ENCODE measurements at places on chromosomes 1 and 21.
A peak's percentile ranks its signal among the peaks of the same experiment; 100 is the strongest.

GRCh38 chr1:24022581-24023361, 42.6 kb upstream of the SRSF10 start:
- no peak for DNase-seq

DNA sequence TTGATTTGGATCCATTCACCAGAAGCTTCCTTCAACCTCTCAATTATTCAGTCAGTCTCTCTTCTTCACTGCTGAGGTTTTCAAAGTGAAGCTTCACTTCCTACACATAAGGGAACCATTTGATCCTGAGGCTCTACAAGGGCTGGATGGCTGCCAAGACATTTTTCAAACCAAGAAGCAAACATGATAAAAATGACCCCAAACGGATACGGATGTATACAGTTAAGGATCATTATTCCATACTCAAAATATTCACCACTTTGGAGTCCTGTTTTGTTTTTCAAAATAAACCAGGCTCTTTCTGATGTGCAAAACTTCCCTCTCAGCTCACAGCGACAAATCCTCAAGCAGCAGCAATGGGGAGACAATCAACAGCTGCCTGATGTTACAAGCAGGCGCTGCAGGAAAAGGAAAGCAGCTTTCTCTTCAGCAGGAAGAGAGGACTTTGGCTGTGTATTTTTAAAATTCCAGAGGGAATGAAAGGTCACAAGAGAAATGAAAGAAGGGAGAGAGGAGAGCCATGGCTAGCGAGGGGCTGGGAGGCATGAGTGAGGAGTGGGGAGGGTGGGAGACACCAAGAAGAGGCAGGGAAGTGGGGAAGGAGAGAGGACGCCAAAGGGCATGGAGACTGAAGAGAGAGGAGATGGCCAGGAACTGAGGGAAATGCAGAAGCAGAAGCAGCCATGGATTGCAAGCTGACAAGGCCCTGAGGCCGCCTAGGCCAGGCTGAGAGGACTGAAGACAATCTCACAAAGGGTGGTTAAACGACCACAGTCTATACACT, 145.4 kb downstream of the SLC45A1 start:
- no peak for DNase-seq

DNA sequence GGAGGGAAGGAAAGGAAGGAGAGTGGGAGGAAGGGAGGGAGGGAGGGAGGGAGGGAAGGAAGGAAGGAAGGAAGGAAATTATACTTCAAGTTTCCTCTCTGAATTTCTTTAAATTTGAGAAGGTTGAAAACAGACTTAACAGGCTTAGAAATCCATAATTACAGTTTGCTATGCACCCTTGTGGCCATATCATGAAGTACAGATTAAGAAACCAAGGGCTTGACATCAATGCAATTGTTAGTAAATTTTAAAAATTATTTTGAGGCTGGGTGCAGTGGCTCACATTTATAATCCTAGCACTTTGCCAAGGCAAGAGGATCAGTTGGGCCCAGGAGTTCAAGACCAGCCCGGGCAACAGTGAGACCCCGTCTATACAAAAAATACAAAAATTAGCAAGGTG, 14.4 kb downstream of the ANP32E start:
- no peak for DNase-seq

DNA sequence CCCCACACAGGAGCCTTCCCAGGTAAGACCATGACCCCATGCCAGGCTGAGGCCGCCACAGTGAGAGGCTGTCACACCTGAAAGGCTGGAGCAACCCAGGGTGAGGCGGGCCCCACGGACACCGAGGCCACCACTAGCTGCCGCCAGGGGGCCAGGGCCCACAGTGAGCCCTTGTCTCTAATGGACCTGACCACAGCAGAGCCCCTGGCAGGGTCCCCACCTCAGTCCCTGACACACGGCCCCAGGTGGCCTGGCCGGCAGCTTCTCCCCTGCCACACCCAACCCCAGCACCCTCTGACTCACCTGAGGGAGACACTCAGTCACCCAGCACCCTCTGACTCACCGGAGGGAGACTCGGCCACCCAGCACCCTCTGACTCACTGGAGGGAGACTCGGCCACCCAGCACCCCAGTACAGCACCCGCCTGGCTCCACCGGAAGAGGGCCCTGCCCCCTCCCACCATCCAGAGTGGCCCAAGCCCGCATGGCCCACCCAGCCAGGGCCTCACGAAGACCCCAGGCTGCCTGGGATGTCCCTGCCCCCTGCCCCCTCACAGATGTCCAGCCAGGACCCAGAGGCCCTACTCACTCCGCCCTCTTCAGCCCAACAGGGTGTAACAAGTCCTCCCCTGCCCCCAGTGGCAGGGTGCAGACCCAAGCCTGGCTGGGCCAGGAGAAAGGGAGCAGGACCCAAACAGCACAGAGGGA, 4.4 kb downstream of the DVL1 start:
- DNase-seq: no peak

GRCh38 chr1:153548722-153549688, at the start of gene S100A3:
TSS of gene S100A3 (minus strand) at chr1:153549258. CDS start at chr1:153548485, 773 bp downstream.
- no peak for DNase-seq

DNA sequence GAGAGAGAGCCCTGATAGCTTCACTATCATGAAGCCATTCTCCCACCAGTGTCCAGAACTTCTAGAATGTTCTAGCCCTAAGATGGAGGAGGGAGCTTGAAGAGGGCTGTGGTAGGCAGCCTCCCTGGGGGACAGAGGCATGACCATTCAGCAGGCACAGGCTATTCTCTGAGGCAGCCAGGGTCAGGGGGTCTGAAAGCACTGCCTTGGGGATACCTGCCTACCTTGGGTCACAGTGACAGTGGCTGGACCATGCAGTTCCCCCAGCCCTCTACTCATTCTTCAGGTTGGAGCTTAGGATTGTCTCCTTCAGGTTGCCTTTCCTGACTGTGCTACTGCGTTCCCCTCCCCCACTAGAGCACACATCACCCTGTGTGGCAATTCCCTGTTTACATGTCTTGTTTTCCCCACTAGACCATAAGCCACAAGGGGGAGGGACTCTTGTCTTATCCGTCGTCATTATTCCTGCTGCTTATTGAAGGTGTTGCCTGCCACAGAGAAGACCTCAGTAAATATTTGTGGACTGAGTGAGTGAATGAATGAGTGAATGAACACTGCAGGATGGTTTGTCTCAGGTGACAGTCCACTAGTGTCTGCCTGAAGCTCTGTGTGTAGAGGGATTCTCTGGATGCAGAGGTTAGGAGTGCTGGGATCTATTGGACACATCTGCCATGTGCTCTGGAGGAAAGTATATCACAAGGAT, 5.2 kb downstream of the ZDHHC18 start:
- DNase-seq: no peak

- no peak for DNase-seq
Measured at GRCh38 chr1:60428127-60428526, 354.6 kb upstream of the C1orf87 start.

DNA sequence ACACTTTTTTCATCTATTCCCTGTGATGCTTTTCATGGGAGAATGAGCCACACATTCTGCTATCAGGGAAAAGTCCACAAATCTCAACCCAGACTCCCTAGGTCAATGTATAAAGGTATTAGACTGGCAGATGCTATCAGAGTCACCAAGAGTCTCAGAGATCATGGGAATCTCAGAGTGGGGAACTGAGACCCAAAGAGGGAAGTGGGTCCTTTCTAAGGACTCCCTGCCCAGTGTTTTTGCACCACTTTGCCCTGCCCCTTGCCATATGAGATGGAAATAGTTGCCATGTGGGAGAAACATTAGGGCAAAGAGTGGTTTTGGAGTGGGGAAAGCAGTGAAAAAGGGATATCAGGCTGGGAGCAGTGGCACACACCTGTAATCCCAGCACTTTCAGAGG, 19.1 kb upstream of the AZIN2 start:
- no peak for DNase-seq

- no peak for DNase-seq
Measured at GRCh38 chr1:211705467-211706091, 30.2 kb upstream of the NEK2 start.

DNA sequence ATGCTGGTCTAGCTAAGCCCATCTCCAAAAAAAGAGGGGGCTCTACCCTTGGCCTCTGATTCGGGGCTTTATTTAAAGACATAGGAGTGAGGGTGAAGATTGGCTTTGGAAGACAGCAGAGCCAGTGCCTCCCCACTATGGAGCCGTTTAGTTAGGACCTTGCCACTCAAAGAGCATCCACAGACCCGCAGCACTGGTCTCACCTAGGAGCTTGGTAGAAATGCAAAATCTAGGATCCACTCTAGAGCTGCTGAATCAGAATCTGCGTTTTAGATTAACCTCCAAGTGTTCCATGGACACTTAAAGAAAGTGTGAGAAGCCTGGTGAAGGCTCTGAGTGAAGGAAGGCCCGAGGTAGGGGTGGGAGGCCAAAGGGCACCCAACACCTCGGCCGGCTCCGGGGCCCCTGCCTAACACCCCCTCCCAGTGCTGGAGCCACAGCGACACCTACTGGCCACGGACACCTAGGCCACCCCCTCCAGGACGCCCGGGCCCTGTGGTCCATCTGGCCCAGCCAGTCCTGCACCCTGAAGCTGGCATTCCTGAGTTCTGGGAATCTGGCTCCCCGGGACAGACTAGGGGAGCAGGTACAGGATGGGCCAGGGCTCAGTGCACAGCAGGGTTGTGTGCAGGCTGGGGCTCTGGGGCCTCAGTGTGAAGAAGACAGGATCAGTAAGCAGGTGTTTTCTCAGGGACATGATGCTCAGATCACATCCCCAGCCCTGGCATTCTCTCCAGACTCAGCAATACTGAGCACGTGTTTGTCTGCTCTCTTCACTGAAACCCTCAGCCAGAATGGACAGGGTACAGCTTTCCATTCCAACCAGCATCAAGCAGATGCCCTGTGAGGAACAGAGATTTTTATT, 79.2 kb downstream of the TMEM53 start:
- DNase-seq: peak; percentile 56

GRCh38 chr1:222927031-222927430, 112.2 kb downstream of the DISP1 start:
- DNase-seq: no peak

DNA sequence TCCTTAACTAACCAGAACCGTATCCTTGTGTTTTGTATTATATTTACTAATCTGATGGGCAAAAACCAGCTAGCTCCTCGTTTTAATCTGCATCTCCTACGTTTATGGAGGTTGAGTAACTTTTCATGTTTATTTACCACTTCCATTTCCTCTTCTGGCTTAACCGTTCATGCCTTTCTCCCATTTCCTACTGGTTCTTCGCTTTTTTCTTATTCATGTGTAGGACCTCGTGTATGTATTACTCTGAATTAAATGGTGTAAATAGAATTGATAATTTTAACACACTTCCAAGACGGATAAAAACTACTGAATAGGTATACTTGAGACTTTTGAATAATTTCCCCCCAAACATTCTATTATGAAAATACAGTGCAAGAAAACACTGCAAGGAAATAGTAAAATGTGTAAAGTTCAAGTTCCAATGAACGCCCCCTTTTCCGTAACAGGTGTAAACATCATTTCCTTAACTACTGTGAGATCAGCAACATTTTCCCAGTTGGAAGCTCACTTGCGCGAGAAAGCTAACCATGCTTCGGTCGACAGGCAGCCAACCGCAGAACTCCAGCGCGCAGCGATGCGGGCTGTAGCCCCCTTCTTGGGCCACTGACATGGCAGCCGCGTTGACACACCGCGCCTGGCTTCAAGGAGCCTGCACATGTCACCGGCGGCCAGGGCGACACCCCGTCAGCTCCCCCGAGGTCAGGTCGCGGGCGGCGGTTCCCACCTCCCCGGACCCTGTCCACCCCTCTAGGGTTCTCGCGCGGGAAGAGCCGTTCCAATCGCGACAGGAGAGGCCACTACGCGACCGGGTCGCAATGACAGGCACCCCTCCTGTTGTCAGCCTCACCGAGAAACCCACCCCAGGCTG, 816 bp downstream of the EDEM3 start:
- no peak for DNase-seq

- DNase-seq: no peak
Measured at GRCh38 chr21:33033094-33033951, 7.6 kb downstream of the OLIG2 start.

GRCh38 chr1:29209173-29209572, 21.6 kb downstream of the MECR start:
- no peak for DNase-seq

DNA sequence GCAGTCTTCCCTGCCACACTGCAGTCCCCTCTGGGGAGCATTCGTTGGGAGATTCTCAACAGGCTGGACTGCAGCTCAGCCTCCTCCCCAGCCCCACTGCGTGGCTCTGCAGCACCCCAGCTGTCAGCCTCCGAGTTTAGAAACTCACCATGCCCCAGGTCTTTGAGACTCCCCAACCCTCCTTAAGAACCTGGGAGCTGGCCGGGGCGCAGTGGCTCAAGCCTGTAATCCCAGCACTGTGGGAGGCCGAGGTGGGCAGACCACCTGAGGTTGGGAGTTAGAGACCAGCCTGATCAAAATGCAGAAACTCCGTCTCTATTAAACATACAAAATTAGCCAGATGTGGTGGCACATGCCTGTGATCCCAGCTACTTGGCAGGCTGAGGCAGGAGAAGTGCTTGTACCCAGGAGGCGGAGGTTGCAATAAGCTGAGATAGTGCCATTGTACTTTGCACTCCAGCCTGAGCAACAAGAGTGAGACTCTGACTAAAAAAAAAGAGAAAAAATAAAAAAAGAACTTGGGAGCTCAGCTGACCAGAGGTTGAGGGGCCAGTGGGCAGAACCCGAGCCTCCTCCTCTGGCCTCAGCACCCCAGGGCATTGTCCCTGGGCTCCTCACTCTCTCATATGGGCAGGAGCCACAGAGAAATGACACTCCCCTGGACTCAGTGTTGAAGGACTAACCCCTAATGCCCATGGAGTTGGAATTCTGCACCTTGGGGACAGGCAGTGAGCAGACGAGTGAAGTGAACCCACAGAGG, 5.6 kb downstream of the OLIG2 start:
- no peak for DNase-seq

GRCh38 chr1:95497566-95497965, 263.6 kb downstream of the RWDD3 start:
- no peak for DNase-seq

- DNase-seq: no peak
Measured at GRCh38 chr21:38392661-38393060, 105.6 kb downstream of the ERG start.

GRCh38 chr1:231214918-231215680, 25.9 kb upstream of the GNPAT start:
- no peak for DNase-seq

GRCh38 chr21:45467221-45467779, 62.3 kb downstream of the COL18A1 start:
- DNase-seq: no peak

DNA sequence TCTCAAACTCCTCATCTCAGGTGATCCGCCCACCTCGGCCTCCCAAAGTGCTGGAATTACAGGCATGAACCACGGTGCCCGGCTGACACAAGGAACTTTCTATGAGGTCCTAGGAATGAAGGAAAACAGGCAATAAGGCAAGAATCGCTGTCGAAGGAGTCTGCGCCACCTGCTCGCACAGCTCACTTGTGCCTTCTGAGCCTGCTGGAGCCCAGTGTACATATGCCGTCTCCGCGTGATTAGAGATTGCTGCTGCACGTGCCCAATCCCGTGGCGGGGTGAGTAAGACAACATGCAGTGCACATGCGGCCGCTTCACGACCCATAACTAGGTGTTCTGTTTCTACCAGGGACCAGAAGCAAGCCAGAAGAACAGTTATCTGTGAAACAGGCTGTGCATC, 24.3 kb downstream of the H3-3A start:
- DNase-seq: no peak

GRCh38 chr1:8419172-8419571, 101.3 kb downstream of the SLC45A1 start:
- DNase-seq: no peak

Measured in stimulated activated CD8-positive, alpha-beta memory T cell treated with anti-CD3 and anti-CD28 coated beads, Interleukin-4, amount 100 ng/mL, for 1 hour (primary cell).